SK-N-SH (cell line): ENCODE measurements at places on chromosomes 7 and 10. TPM values are rescaled to one million over a fixed set of nuclear protein-coding genes. Genes with fewer than 3 reads are reported as not detected.

The SPAG6 gene
- 0.54 and 0.77 TPM in 2 replicates for polyA plus RNA-seq

The SCART1 gene
- 2.1 and 3.4 TPM in 2 replicates for polyA plus RNA-seq

The NAT16 gene
- 0.64 and 0.68 TPM in 2 replicates for polyA plus RNA-seq

The FAM25G gene
- polyA plus RNA-seq = not detected in 2 replicates

The GRM3 gene
- polyA plus RNA-seq = not detected in 2 replicates

The PRLHR gene
- polyA plus RNA-seq = 0.03 TPM in 1 of 2 replicates, not detected in the other

The DTX2 gene
- polyA plus RNA-seq = 6.7 and 7.6 TPM in 2 replicates

The ABCB1 gene
- 2.0 and 5.3 TPM in 2 replicates for polyA plus RNA-seq

The EN2 gene
- polyA plus RNA-seq = 0.02 TPM in 1 of 2 replicates, not detected in the other

The TMEM196 gene
- polyA plus RNA-seq = not detected in 2 replicates

The RNF32 gene
- 2.2 and 2.3 TPM in 2 replicates for polyA plus RNA-seq

The FAM25A gene
- not detected in 2 replicates for polyA plus RNA-seq

The GDF2 gene
- polyA plus RNA-seq = not detected in 2 replicates

The SKAP2 gene
- 0.69 and 0.91 TPM in 2 replicates for polyA plus RNA-seq

The OR13A1 gene
- not detected in 2 replicates for polyA plus RNA-seq

The THSD7A gene
- 0.16 and 0.49 TPM in 2 replicates for polyA plus RNA-seq

The SH3PXD2A gene
- polyA plus RNA-seq = 2.1 and 2.5 TPM in 2 replicates

The ASIC3 gene
- polyA plus RNA-seq = 4.0 and 4.5 TPM in 2 replicates

The BTRC gene
- polyA plus RNA-seq = 6.5 and 8.1 TPM in 2 replicates

The SMKR1 gene
- polyA plus RNA-seq = 5.8 and 8.1 TPM in 2 replicates

The MSS51 gene
- polyA plus RNA-seq = 0.95 and 1.8 TPM in 2 replicates

The ADAM12 gene
- polyA plus RNA-seq = 24.0 and 25.0 TPM in 2 replicates

The CCDC186 gene
- polyA plus RNA-seq = 1.3 and 1.6 TPM in 2 replicates

The CDHR3 gene
- 7.5 and 9.7 TPM in 2 replicates for polyA plus RNA-seq

The AKR1C8 gene
- not detected in 2 replicates for polyA plus RNA-seq

The LRRD1 gene
- polyA plus RNA-seq = 0.03 TPM in 1 of 2 replicates, not detected in the other

The CYP17A1 gene
- not detected in 2 replicates for polyA plus RNA-seq

The ZWINT gene
- 43.4 and 49.3 TPM in 2 replicates for polyA plus RNA-seq

The CHRM2 gene
- 0.02 and 0.23 TPM in 2 replicates for polyA plus RNA-seq
